ENCODE measurements at places on chromosomes 6 and 20.
A peak's percentile ranks its signal among the peaks of the same experiment; 100 is the strongest.

GRCh38 chr6:35253249-35253648 is 6.3 kb upstream of the ZNF76 start:
- DNase-seq, result no peak

- DNase-seq, result no peak
Measured at GRCh38 chr6:37282371-37282770, 24.4 kb upstream of the TMEM217 start.

DNA sequence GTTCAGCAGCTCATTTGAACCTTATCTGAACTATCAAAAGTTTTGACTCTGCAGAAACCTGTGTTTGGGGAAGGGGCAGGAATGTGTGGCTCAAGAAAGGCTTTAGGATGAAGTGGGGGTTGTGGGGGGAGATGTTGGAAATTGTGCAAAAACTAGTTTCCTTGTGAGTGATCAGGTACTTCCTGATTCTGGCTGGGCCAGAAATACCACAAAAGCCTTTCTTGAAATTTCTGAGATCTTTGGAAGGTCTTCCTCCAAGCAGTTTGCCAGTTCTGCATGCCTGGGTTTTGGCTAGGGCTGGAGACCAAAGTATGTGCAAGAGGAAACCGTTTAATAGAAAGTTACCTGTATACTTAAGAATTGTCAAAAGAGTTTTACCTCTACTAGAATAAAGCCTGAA is 116.6 kb downstream of the BMP2 start:
- peak; percentile 6 for DNase-seq

GRCh38 chr20:41317546-41318270 is at the start of gene ZHX3:
TSS of gene ZHX3 (minus strand) at chr20:41317731. CDS start at chr20:41204916, 112,815 bp downstream.
- peak; percentile 95 for DNase-seq

DNA sequence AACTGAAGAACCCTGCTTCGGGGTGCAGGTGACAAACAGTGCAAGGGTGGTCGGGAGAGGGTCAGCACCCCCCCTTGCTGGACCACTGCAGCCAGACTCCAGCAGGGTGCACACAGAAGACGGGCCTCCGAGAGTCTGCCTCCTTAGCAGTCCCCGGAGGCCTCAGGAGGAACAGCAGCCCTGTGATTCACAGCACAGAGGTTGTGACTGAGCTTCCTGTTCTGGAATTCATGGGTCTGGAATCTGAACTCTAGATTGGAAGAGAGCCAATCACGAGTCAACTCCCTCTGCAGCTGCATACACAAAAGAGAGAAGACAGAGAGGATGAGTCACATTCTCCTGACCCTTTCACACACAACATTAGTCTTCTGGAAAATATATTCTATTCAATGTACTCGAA is 249.0 kb upstream of the OPRM1 start:
- DNase-seq, result peak; percentile 8
